ENCODE measurements at places on chromosomes 1 and 21. TPM values are rescaled to one million over a fixed set of nuclear protein-coding genes. Genes with fewer than 3 reads are reported as not detected.

C1orf174 gene
- total RNA-seq, result 30.2 TPM

BTBD19 gene
- 3.3 TPM for total RNA-seq

GBP2 gene
- 56.0 TPM for total RNA-seq

GNPAT gene
- total RNA-seq, result 39.3 TPM

PCAT6 gene
- total RNA-seq, result 0.25 TPM
